ENCODE measurements at places on chromosomes 4 and X.

- DNase-seq, result no peak
Measured at GRCh38 chrX:13311560-13311959, 8.3 kb downstream of the ATXN3L start.

DNA sequence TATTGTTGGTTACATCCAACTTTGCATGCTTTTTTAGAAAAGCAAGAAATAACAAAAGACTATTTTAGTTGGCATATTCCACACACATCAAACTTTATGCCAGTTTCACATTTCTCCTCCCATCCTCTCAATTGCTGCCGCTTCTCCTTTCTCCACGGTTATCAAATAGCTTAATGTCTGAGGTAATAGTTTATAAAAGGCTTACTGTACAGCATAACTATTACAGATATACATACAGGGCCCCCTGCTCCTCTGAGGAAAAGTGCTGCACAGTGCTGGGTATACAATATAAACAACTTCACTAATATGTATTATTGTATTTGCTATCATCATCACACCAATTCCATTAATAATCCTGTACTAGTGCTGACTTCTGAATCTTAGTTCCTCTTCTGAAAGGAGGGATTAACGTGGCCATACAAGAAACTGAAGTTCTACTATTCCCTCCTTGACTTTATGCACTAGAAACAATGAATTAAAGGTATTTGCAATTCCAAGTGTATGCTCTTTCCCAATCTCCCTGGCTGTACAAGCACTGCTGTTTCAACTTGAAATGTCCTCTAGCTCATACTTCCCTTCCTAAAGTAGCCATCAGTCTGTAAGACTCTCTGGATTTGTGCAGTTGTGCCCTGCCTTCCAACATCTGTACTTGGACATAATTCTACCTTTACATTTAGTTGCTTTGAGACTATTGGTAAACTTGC lies 2.5 kb downstream of the CCNI start:
- no peak for DNase-seq

DNA sequence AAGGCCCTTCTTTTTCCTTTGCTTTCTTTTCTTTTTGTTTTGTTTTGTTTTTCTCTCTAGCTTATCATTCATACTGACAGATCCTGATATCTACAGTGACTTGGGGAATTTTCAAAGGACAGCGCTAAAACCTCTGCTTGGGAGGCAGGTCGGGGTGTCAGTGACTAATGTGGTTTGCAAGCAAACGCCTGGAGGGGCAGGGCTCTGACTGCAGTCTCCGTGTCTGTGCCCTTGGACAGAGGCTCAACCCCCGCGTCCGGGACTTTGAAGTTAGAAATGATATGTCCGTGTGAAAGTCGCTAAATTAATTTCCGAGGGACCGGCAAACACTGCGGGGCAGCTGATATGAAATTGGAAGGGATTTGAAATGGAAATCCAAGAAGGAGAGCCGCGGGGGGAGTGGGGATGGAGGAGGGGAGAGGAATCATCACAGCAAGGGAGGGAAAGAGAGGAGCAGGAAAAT lies 312.4 kb downstream of the DHRSX start:
- DNase-seq, result no peak

DNA sequence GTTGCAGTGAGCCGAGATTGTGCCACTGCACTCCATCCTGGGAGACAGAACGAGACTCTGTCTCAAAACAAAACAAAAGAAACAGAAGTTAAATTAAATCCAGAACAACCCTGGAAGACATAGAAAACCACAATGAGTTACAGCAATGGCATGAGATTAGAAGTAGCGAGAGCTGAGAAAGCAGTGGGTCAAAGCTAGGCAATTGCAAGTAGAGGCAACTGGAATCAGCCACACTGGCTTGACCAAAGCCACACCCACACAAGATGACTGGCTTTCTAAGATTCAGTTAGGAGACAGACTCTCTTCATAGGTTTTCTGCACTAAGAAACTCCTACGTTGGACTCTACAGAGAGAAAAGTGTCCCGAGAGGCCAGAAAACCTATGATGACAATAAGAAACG lies 443.0 kb downstream of the GPM6A start:
- DNase-seq, result peak; percentile 37

DNA sequence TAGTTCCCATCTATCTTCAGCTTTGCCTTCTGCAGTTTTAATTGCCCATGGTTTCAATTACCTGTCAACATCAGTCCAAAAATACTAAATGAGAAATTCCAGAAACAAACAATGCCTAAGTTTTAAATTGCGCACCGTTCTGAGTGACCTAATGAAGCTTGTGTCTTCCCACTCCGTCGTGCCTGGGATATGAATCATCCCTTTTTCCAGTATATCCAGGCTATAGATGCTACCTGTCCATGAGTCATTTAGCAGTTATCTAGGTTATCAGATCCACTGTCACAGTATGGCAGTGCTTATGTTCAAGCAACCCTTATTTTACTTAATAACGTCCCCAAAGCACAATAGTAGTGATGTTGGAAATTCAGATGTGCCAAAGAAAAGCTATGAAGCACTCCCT lies 363.6 kb upstream of the FAM241A start:
- DNase-seq, result no peak

GRCh38 chr4:138867404-138867803 lies 148.2 kb upstream of the NOCT start:
- DNase-seq, result no peak

- DNase-seq, result no peak
Measured at GRCh38 chrX:68632491-68632890, 15.0 kb upstream of the STARD8 start.

DNA sequence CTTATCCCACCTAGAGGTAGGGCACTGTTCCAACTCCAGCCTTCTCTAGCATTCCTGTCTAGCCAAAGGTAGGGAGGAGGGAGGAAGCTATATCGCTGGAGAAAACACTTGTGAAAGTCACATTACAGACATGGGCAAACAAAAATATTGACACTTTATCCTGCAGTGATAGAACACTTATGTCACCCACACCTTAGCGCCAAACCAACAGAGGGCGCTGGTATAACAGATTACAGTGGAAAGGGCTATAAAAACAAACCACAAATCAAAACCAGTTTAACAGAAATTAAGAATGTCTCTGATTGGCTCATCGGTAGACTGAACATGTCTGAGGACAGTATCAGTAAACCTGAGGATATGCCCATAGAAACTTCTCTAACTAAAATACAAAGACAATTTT lies 451.3 kb downstream of the TLL1 start:
- no peak for DNase-seq

GRCh38 chrX:126137899-126138298 lies 28.2 kb downstream of the DCAF12L2 start:
- DNase-seq, result no peak

- DNase-seq, result no peak
Measured at GRCh38 chr4:183618681-183619080, 40.3 kb downstream of the RWDD4 start.

GRCh38 chr4:11158971-11159370 lies 269.7 kb downstream of the HS3ST1 start:
- DNase-seq, result no peak

All from fibroblast of skin of right quadriceps (primary cell).